ENCODE measurements at places on chromosomes 4 and X.

DNA sequence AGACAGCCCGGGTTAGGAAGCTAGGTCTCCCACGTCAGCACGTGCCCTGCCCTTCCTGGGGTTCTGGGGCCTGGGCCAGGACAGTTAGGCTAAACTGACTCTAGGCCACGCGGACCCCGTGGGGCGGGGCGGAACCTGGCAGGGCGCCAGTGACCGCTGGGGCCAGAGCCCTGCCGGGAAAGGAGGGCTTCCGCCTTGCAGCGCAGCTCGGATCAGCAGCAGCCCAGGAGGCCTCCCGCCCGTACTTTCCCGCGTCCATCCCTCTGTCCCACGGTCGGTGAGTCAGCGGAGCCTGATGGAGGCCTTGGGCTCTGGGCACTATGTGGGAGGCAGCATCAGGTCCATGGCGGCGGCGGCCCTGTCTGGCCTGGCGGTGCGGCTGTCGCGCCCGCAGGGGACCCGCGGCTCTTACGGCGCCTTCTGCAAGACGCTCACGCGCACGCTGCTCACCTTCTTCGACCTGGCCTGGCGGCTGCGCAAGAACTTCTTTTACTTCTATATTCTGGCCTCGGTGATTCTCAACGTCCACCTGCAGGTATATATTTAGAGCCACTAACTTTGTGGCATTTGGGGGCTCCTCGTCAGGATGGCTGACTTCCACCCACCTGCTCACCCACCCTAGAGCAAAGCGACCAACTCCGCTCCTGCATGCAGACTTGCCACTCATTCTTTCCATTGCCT lies at the start of gene SMIM10:
Gene SMIM10, plus strand, starts transcription at position 191 of the 681 bp plus-strand sequence. Its CDS starts 105 bp downstream, at position 296.
- peak; percentile 80 for DNase-seq

GRCh38 chrX:52576946-52577345 lies 60.1 kb upstream of the XAGE1B start:
- DNase-seq: no peak

DNA sequence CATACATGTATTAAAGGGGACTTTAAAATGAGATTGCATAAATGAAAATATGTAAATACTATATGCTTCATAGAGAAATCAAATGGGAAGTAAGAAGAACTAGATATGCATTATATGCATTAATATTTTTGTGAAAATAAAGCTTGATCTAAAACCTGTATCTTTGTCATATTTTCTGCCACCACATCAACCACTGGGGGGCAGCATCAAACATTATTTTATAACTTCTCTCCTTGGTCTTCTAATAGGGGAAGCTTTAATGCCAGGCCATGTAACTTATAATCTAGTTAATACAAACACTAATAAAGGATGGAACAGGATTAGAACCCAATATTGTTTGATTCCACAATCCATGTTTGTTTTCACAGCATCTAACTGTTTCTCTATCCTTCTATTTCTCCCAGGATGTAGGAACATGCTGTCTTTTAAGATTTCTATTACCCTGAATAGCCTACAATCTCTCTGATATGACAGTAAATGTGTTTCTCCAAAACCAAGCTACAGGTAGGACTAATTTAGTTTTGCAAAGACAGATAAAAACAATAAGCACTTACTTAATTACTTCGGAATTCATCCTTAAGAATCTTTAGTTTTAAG lies 10.0 kb downstream of the QRFPR start:
- no peak for DNase-seq

- no peak for DNase-seq
Observed at GRCh38 chr4:56220261-56220660, 167.0 kb downstream of the AASDH start.

GRCh38 chr4:6419452-6420028 lies 52.9 kb downstream of the PPP2R2C start:
- no peak for DNase-seq

- no peak for DNase-seq
Observed at GRCh38 chr4:6264225-6264540, 5.5 kb upstream of the WFS1 start.

DNA sequence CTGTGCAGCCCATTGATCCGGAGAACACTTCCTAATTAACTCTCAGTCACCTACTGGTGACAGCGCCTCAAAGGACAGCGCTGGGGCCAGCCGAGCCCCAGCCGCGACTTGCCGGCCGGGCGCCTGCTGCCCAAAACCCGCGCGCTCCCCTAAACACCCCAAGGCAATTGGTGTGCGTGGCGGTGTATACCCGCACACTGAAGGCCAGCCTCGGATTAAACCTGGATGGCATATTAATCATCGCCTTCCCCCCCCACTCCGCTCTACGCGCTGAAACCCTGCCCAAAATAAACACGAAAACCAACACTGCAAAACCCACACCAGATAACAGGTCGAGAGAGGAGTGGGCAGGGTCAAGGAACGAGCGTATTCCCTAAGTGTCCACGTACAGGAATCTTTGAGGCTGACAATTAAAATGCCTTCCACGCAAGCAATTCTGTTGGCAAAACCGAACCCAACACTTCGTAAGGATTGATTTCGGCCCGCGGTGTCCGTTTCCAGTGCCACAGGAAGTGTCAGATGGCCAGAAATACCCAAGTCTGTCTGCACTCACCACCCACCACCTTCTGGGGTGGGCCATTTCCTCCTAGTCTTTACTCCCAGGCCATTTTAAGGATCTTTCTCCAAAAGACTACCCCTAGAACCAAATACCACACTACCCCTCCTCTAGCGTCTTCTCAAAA lies 2.7 kb downstream of the BCOR start:
- no peak for DNase-seq

GRCh38 chrX:74371425-74372222 lies 49.7 kb upstream of the SLC16A2 start:
- DNase-seq: no peak

All from suprapubic skin (tissue), 4 donors.